ENCODE measurements at places on chromosomes 6 and 20. TPM values are rescaled to one million over a fixed set of nuclear protein-coding genes. Genes with fewer than 3 reads are reported as not detected.

BTN3A1 gene
- total RNA-seq = 14.7 TPM

- H3K27ac ChIP-seq = peak overlapping the region; percentile 93
- peaks cover 9% of the 10 kb centered on the region for H3K4me1 ChIP-seq
- peak overlapping the region; percentile 75 for H3K4me3 ChIP-seq
- no peak for DNase-seq
These were observed 1.1 kb upstream of the LCA5 start for GRCh38 chr6:79538106-79538971.

DNA sequence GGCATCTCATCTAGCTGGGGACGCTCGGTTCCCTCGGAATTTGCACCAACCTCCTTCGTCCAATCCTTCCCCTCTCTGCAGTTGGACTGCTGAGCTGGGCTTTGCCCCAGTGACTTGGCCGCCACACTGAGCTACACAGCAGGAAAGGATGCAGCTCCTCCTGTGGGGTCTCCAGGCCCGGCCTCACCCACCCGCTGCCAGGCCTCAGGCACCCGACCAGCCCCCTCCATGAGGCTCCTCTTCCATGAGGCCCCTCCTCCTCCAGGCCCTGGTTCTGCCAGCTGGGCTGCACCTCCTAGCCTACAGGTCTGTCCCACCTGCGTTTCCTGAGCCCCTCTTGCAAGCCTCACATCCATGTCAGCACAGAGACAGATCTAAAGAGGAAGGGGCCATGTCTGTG, 369.9 kb downstream of the TAF4 start:
- H3K27ac ChIP-seq = no peak overlapping the region
- no peaks in the 10 kb centered on the region for H3K27me3 ChIP-seq
- no peak overlapping the region for H3K4me3 ChIP-seq
- H3K36me3 ChIP-seq = no peaks in the 10 kb centered on the region
- no peak for DNase-seq

- no peaks in the 10 kb centered on the region for H3K36me3 ChIP-seq
- no peak overlapping the region for H3K4me3 ChIP-seq
- peak; percentile 28 for DNase-seq
- no peak overlapping the region for H3K27ac ChIP-seq
- H3K27me3 ChIP-seq = no peaks in the 10 kb centered on the region
- peaks cover 8% of the 10 kb centered on the region for H3K4me1 ChIP-seq
These were observed 271.6 kb upstream of the PRND start for GRCh38 chr20:4449957-4450715.
